ENCODE measurements at places on chromosomes 1 and 21.
A peak's percentile ranks its signal among the peaks of the same experiment; 100 is the strongest.

DNA sequence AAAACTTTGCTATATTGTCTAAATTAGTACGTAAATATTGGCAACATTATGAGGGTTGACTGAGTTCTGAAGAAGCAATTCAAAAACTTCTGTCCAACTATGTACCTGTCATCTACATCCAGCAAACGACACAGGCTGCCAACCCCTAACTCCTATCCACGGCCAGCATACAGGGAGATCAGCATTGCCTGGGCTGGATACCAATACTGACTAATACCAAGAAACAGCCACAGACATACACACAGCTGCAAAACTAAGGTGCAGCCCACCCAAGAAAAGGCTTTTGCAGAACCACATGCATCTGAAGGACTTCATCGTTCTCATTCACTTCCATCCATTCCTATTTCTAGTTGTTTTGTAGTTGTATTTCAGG, 2.0 kb downstream of the KIAA0319L start:
- DNase-seq, result no peak

DNA sequence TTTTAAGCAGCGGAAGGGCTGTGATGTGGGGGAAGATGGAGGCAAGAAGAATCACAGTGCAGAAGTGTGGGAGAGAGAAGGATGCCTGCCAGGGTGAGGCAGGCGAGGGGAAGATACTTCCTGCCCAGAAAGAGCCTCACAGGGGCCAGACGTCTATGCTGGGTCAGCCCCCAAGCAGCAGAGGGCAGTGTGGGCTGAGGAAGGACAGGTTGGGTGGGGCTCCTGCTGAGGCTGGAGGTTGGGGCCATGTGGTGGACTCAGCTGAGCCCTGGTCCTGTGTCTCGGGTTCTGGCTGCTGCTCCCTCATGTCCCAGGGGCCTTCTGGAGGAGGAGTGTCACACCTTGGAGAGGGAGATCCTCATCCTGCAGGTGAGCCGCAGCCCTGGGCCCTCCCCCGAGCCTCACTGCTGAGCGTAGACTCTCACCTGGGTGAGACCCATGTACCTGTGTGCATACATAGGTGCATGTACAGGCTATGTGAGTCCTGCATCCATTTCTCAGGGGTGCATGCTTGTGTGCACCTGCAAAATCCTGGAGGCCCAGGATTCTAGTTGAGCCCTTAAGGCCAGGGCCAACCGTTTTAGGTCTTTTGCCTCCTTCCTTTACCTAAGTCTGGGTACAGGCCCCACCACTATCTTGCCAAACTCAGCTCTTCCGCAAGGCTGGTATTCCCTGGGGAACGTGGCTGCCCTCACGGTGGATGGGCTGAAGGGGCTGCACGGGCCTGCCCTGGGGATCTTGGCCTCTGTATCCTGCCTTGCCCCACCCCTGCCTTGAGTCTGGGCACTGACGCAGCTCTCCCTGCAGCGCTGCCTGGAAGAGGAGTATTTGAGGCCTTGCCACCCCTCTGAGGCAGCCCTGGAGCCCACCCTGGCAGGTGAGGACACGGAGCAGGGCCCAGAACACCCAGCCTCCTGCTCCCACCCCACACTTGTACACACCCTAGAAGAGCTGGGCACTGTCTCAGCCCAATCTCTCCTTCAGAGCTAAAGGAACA, 3.7 kb downstream of the CCDC24 start:
- peak; percentile 45 for DNase-seq

DNA sequence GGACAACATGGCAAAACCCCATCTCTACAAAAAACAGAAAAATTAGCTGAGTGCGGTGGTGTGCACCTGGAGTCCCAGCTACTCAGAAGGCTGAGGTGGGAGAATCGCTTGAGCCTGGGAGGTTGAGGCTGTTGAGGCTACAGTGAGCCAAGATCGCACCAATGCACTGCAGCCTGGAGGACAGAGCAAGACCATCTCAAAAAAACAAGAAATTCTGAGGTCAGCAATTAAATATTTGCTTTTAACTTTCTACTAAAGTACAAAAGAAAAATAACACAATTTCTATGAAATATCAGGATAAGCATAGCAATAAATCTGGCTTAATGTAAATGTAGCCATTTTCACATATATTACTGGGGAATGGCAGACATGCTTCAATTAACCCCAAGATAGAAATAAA, 9.9 kb downstream of the PPP1R15B start:
- DNase-seq, result no peak

- DNase-seq, result no peak
Observed at GRCh38 chr1:178488393-178488792, 8.4 kb downstream of the CLEC20A start.

- DNase-seq, result no peak
Observed at GRCh38 chr1:77076759-77077158, 142.5 kb downstream of the PIGK start.

- no peak for DNase-seq
Observed at GRCh38 chr1:45177452-45177851, 29.0 kb downstream of the ZSWIM5 start.

DNA sequence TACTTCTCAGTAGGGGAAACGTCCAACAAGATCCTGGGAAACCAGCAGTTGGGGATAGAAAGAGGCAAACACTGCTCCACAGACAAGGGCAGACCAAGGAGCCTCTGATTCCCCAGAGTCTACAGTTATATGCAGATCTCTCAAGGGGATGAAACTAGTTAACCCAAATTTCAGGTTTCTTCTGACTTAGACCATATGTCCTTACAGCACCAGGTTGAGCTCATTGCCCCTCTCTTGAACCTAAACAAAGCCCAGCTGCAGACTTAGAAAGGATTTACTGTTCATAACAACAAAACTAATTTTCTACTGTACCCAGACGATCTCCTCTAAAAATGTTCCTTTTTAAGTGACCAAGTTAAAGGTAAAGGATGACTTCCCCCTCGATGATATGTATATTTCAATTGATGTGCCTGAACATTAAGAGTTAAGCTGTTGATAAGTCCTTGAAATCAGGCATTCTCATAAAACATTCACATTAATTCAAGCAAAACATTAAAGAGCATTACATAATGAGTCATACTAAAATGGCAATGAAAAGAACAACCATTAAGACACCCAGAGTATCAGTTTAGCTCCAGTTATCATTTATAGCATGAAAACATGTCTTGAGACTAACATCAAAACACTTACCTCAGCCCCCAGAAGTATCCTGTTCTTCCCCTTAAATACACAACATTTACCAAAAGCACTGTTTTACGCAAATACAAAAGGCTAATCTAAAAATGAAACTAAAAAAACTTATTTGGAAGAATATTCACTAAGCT, 24.1 kb downstream of the SMYD3 start:
- peak; percentile 48 for DNase-seq

DNA sequence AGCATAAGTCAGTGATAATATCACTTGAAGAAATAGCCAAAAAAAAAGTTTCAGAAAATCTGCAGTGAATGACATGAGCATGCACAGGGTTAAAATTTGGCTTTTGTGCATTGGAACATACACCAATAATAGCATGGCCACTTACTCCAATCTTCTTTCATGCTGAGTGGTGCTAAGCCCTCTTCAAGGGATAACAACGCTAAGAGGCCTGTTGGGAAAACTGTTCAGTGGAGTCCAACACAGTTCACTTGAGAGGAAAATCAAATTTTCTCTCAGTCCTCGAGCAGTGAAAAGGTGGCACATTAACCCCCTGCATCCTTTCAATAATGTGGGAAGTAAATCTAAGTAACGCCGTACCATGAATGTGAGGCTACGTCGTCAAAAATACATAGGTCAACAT, 264.7 kb downstream of the SPATA17 start:
- DNase-seq, result peak; percentile 89

DNA sequence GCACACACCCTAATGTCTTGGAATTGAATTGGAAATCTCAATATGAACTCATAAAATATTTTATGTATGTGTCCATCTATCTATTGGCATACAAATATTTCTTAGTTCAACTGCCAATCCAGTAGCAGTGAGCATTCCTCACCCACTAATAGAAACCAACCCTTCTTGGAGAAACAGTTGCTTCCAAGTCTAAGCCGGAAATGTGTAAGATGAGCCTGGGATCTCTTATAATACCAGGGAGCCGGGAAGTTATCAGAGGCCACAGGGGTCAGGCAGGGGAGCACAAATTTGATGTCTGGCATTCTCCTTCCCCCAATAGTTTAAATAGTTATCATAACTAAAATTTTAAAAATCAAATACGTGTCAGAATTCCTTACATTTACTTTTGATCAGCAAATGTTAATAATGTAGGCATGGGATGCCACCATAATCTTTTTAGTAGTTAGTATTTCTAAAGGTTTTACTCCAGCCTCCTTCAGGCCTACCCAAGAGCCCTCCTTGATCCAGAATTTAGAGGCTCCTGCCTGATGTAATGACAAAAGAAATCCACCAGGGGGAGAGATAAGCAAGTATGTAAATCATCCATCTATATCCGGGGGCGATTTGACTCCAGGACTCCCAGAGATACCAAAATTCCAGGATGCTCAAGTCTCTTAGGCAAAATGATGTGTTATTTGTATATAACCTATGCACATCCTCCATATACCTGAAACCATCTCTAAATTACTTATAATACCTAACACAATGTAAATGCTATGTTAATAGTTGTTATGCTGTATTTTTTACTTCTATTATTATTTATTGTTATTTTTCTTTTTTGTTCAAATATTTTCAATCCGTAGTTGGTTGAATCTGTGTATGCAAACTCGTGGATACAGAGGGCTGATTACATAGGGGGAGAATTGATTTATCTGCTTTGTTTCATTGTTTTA, 218.7 kb upstream of the COA6 start:
- peak; percentile 81 for DNase-seq

DNA sequence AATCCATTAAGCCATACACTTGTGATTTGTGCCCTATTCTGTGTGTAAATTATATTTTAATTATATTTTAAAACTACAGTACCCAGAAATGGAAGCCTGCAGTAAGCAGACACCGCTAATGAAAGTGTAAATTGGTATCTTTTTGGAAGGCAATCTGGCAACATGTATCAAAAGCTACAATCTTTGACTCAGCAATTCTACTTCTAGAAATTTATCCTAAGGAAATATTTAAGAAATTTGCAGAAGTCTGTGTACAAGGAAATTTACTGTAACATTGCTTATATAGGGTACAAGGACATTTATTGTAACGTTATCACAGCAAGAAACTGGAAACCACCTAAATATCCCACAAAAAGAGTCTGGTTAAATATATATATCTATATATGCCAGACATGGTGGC, 14.6 kb upstream of the ZMYM4 start:
- no peak for DNase-seq

GRCh38 chr1:205741681-205742080, 8.3 kb downstream of the NUCKS1 start:
- no peak for DNase-seq

GRCh38 chr1:111212634-111213335, 12.3 kb upstream of the DENND2D start:
- no peak for DNase-seq

DNA sequence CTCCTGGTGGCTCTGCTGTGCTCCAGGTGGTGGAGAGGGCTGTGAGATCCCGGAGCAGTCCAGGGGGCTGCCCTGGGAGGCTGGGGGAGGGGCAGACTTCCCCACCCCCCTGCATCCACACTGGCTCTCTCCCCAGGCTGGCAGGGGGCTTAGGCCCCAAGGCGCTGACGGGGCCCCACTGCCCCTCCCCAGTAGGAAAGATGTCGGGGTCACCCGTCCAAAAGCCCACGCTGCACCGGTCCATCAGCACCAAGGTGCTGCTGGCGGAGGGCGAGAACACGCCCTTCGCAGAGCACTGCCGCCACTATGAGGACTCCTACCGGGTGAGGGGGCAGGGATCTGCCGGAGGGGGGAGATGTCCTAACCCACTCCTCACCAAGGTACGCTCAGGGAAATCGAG, 5.8 kb downstream of the RNF207 start:
- no peak for DNase-seq

DNA sequence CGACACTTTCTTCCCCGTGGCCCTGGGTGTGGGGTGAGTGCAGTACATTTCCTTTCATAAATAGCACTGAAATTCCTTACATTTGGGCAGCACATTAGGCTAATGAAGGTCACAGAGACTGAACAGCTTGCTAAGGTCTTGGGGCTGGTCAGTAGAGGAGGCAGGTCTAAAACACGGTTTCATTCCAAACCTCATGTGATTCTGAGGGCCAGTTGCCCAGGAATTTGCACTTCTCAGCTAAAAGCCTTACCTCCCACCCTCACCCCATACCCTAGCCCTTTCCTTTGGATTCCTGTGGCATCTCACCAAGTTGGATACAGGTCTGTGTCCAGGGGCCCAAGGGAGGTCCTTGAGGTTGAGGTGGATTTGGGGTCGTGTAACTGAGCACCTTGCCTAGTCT, 147.8 kb upstream of the CD34 start:
- no peak for DNase-seq

DNA sequence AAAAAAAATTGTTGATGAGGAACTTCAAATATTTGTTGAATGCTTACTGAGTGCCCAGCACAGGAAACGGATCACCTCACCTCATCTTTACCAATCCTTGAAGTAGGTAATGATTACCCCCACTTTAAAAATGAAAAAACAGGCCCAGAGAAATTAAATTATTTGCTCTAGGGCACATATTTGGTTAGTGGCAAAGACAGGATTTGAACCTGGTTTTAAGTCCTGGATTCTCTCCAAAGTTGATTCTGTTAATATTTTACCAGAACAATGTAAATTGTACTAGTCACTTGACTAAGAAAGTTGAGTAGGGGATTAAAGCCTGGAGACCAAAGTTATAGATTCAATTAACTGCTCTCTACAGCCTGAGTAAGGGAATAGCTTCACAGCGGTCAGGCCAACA, 97.9 kb downstream of the GIPC2 start:
- no peak for DNase-seq

- no peak for DNase-seq
Observed at GRCh38 chr1:22872981-22873664, 99.5 kb downstream of the LACTBL1 start.

DNA sequence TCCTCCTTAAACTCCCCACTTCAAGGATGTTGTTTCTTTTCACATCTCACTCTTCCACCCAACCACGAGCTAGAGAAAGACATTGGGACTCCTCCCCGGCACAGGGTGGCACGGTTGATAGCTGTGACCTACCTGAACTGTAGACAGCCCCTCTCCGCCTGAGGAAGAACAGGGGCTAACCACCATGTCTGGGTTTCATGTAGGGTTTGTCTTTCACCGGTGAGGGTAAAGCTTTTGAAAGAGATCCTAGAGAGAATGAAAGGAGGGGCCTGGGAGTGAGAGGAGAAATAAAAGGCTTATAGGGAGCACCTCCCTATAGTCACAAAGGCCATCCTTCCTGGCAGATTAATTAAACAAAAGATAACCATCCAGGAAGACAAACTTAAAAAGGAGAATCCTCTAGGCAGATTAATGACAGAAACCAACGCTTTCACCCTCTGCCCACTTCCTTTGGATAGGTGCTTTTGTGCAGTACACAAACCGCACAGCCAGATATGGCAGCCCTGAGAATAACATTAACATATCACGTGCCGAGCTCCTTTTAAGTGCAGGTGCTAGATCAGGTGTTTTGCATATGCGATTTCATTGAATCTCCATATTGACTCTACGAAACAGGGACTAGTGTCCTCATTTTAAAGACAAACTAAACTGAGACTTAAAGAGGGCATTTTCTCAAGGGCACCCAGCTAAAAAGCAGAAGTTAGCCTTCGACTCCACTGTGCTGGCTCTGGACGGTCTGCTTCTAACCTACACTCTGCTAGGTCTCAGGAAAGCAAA, 178.1 kb upstream of the RUNX1 start:
- no peak for DNase-seq

- peak; percentile 35 for DNase-seq
Observed at GRCh38 chr1:201346337-201346939, 31.0 kb downstream of the TNNT2 start.

- no peak for DNase-seq
Observed at GRCh38 chr1:113493533-113493932, 103.2 kb downstream of the MAGI3 start.

GRCh38 chr1:203557390-203557789, 63.4 kb downstream of the OPTC start:
- no peak for DNase-seq

GRCh38 chr21:44296916-44297315, 2.9 kb upstream of the PFKL start:
- no peak for DNase-seq

All from NCI-H524 (cell line).